ENCODE measurements at places on chromosomes 16 and 17. TPM values are rescaled to one million over a fixed set of nuclear protein-coding genes. Genes with fewer than 3 reads are reported as not detected.
A peak's percentile ranks its signal among the peaks of the same experiment; 100 is the strongest.

DNA sequence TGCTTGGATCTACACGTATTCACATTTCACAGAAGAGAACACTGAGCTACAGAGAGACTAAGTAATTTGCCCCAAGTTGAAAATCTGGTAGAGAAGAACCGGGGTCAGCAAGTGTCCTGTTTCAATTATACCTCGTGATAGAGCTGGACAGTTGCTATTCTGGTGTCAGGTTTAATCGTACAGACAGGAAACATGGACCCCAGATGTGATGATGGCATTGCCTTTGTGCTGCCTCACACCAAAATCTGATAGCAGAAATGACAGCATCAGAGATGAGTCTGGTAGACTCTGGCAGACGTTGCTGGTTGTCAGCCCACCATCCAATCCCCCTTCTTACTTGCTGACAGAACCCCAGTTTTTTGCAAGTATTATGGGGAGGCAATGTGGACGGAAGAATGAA, 112.1 kb upstream of the FOXF1 start:
- H3K36me3 ChIP-seq = no peaks in the 10 kb centered on the region
- no peak overlapping the region for H3K4me3 ChIP-seq
- DNase-seq = no peak
- no peak overlapping the region for H3K27ac ChIP-seq
- peaks cover 17% of the 10 kb centered on the region for H3K27me3 ChIP-seq

DNA sequence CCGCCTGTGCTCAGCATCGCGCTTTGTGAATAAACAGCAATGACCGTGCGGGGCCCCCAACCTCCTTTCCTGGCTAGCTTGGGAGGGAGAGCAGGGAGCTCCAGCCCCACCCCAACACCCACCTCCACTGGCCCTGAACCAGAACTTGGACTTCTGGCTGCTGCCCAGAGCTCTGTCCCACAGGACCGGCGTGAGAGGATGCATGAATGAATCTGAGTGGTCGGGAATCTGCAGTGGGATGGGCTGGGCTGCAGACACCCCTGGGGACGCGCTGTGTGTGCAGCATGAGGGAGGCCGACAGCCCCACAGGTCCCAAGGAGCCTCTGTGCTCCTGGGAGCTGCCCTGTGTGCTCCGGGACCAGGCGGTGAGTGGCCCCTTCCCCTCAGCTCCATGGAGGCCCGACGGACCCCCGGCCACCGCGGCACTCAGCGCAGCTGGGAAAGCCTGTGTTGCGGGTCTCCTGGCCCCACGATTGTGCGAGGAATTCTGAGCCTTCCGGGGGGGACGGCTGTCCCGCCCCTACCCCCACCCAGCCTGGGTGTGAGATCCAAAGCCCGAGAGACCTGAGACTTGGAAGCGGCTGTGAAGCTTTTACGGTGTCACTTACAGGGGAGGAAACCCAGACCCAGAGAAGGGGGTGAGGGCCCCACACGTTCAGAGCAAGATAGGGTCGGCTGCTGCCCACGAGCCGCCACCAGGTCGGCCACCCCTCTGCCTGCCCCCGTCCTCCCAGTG, 5.4 kb downstream of the PIEZO1 start:
- peaks cover 3% of the 10 kb centered on the region for H3K36me3 ChIP-seq
- H3K4me1 ChIP-seq = peaks cover 79% of the 10 kb centered on the region
- no peak overlapping the region for H3K4me3 ChIP-seq
- H3K27me3 ChIP-seq = no peaks in the 10 kb centered on the region
- DNase-seq = no peak

The CBX8 gene
- 2.3 TPM for total RNA-seq

DNA sequence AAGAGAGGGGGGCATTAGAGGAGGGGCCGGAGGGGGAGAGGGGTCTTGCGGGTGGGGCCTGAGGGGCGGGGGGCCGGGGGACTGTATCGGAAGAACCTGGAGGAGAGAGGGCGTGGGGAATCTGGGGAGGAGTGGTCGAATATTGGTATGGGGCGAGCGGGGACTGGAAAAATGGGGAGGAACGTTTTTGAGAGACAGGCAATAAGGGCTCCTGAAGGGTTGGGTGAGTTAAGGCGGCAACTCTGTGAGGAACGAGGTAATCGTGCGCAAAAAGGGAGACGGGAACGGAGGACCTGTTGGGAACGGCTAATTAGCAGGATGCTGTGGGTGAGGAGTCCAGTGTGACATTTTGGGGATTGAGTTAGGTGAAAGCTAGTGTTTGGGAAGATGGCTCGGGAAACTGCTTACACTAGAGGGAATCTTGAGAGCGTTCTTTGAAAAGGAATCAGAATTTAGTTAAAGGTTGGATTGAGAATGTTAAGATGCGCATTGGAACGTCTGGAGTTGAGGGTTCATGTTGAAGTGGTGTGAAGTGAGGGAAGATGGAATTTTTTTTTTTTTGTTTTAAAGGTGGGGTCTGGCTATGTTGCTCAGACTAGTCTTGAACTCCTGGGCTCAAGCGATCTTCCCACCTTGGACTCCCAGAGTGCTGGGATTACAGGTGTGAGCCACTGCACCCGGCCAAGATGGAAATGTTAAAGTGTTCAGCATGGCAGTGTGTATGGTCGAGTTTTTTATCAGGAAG, 662 bp downstream of the WIPF2 start:
- DNase-seq = no peak
- peaks cover 25% of the 10 kb centered on the region for H3K4me1 ChIP-seq
- H3K27me3 ChIP-seq = no peaks in the 10 kb centered on the region
- H3K27ac ChIP-seq = peak overlapping the region; percentile 93
- H3K4me3 ChIP-seq = peak overlapping the region; percentile 62
- H3K36me3 ChIP-seq = no peaks in the 10 kb centered on the region

- no peaks in the 10 kb centered on the region for H3K27me3 ChIP-seq
- no peak for DNase-seq
These were observed 10.8 kb downstream of the IGFBP4 start for GRCh38 chr17:40453881-40454612.

GRCh38 chr17:28347261-28347891, 10.0 kb downstream of the POLDIP2 start:
- no peak for DNase-seq
- H3K27me3 ChIP-seq = no peaks in the 10 kb centered on the region
- peaks cover 100% of the 10 kb centered on the region for H3K36me3 ChIP-seq
- H3K27ac ChIP-seq = peak overlapping the region; percentile 6
- H3K4me1 ChIP-seq = peaks cover 11% of the 10 kb centered on the region

- H3K4me3 ChIP-seq = peak overlapping the region; percentile 79
- no peak for DNase-seq
- H3K36me3 ChIP-seq = no peaks in the 10 kb centered on the region
- H3K27me3 ChIP-seq = no peaks in the 10 kb centered on the region
These were observed 1.0 kb downstream of the CMTM4 start for GRCh38 chr16:66695471-66695934.

DNA sequence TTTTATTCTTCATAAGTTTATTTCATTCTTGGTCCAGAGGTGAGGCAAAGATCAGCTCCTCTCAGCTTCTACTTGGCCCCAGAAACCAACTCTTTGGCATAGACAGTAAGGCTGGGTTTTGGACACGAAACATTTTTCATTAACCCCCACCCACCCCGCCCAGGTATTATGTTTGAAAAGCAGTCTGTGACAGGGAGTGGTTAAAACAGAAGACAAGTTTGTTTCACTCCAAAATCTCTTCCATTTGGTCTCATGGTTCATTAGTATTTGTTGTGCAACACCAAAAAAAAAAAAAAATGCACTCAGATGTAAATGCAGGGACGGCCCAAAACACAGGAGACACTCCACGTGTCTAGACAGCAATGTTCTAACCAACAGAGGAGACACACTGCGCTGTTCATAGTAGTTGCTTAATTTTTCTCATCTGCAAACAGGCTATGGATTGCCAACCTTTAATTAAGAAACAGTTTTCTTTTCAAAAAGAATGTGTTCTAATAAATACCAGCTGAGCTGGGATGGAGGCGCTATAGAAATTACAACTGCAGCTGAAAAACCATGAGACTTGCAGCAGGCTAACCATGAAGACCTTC, 39.8 kb upstream of the MMP2 start:
- no peak for DNase-seq
- H3K36me3 ChIP-seq = no peaks in the 10 kb centered on the region
- no peak overlapping the region for H3K4me3 ChIP-seq
- peak overlapping the region; percentile 73 for H3K27ac ChIP-seq

GRCh38 chr17:4006745-4007211, 42.5 kb upstream of the ATP2A3 start:
- no peaks in the 10 kb centered on the region for H3K27me3 ChIP-seq
- peaks cover 60% of the 10 kb centered on the region for H3K36me3 ChIP-seq
- H3K4me1 ChIP-seq = peaks cover 10% of the 10 kb centered on the region
- H3K4me3 ChIP-seq = no peak overlapping the region
- no peak overlapping the region for H3K27ac ChIP-seq
- DNase-seq = no peak

The TBC1D3C gene
- not detected for total RNA-seq

GRCh38 chr17:10210151-10210574, 11.8 kb upstream of the GAS7 start:
- H3K36me3 ChIP-seq = no peaks in the 10 kb centered on the region
- no peak overlapping the region for H3K4me3 ChIP-seq
- DNase-seq = no peak

DNA sequence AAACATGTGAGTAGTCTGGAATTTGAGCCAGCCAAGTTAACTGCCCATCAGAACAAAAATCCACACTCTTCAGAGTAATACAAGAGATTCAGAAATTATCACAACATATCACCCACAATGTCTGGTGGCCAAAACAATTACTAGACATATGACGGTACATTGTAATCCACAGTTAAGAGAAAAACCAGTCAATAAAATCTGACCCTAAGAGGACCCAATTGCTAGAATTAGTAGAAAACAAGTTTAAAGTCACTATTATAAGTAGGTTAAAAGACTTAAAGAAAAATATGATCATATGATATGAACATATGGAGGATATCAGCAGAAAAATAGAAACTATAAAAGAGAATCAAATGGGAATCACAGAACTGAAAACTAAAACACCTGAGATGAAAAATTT, 15.8 kb downstream of the CMTR2 start:
- H3K36me3 ChIP-seq = no peaks in the 10 kb centered on the region
- no peak overlapping the region for H3K4me3 ChIP-seq
- no peak for DNase-seq
- H3K27ac ChIP-seq = no peak overlapping the region

DNA sequence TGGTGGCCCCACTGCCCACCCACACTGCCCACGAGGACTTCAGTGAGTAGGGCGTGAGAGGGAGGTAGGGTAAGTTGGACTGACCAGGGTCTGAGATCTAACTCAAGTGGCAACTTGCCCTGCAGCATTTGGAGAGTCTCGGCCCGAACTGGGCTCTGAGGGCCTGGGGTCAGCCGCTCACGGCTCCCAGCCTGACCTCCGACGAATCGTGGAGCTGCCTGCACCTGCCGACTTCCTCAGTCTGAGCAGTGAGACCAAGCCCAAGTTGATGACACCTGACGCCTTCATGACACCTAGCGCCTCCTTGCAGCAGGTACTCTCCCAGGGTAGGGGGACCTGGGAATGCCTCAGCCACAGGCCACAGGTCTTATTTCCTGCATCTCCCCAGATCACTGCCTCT, 5.2 kb upstream of the NRN1L start:
- no peak for DNase-seq
- H3K27me3 ChIP-seq = no peaks in the 10 kb centered on the region
- H3K36me3 ChIP-seq = peaks cover 76% of the 10 kb centered on the region
- H3K4me1 ChIP-seq = peaks cover 24% of the 10 kb centered on the region
- no peak overlapping the region for H3K27ac ChIP-seq

The DHRS13 gene
- total RNA-seq = 15.1 TPM

The IRF8 gene
- 13.3 TPM for total RNA-seq

GRCh38 chr16:65318590-65319257, 196.9 kb upstream of the CDH11 start:
- H3K4me3 ChIP-seq = no peak overlapping the region
- no peak for DNase-seq
- no peaks in the 10 kb centered on the region for H3K27me3 ChIP-seq

DNA sequence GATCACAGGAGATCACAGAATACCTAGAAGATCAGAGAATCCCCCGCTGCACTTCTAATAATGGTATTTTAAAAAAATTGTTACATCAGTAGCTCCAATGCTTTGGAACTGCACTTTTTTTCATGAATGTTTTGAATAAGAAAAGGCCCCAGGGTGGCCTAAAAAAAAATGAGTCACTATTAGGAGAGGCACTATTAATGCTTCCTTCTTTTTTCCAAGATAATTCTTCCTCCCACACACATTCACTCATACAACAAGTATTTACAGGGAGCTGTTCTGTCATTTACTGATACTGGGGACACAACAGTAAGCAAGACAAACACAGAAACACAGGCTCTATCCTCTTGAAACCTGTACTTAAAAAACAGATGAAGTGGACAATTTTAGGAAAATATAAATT, 675 bp upstream of the PDZD9 start:
- no peak overlapping the region for H3K4me3 ChIP-seq
- DNase-seq = no peak
- H3K4me1 ChIP-seq = peaks cover 15% of the 10 kb centered on the region
- H3K36me3 ChIP-seq = no peaks in the 10 kb centered on the region
- H3K27ac ChIP-seq = no peak overlapping the region
- no peaks in the 10 kb centered on the region for H3K27me3 ChIP-seq

The TLCD2 gene
- 2.2 TPM for total RNA-seq

DNA sequence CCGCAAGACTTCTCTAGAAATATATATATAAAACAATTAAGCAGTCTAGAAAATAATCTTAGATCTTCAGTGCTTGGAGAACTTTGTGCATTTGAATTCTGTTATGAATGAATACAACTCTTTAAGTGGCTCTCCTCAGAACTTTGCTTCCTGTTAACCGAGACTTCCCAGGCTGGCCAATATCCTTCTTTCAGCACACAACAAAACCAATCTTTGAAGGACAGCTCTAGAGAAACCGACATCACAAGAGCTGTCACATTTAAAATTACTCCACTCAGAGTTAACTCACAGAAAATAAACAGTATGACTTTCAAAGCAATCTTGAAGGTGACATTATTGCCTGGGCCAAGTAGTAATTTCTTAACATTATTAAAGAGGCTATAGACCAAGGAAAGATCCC, 49.7 kb upstream of the ITGA2B start:
- DNase-seq = no peak
- peaks cover 14% of the 10 kb centered on the region for H3K36me3 ChIP-seq
- no peak overlapping the region for H3K4me3 ChIP-seq
- H3K27me3 ChIP-seq = no peaks in the 10 kb centered on the region
- peaks cover 6% of the 10 kb centered on the region for H3K4me1 ChIP-seq
- no peak overlapping the region for H3K27ac ChIP-seq

The GLTPD2 gene
- not detected for total RNA-seq

The IL17C gene
- total RNA-seq = not detected

DNA sequence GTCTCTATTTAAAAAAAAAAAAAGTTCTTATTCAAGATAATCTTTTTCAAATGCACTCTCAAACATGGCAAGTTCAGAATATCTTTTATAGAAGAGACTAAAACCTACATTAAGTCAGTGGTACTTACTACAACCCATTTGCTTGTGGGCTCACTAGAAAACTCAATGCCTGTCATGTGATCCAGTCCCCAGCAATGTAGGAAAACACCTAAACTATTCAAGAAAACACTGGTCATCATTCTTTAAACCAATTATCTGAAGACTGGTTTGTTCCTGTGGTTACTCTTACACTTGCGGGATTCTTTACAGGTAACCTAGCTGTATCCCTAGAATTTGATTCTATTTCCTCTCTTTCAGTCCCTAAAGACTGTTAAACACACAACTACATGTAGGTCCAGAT, 19.6 kb downstream of the MED13 start:
- peaks cover 55% of the 10 kb centered on the region for H3K36me3 ChIP-seq
- H3K27me3 ChIP-seq = no peaks in the 10 kb centered on the region
- no peak overlapping the region for H3K4me3 ChIP-seq
- H3K27ac ChIP-seq = no peak overlapping the region
- H3K4me1 ChIP-seq = peaks cover 5% of the 10 kb centered on the region
